ENCODE measurements at places on chromosomes 7 and 10. TPM values are rescaled to one million over a fixed set of nuclear protein-coding genes. Genes with fewer than 3 reads are reported as not detected.

TMEM273 gene
- total RNA-seq, result 16.6 TPM

LGI1 gene
- not detected for total RNA-seq

LRRN3 gene
- total RNA-seq, result 34.8 TPM

STEAP4 gene
- total RNA-seq, result not detected

TCTN3 gene
- total RNA-seq, result 17.6 TPM

ACSM6 gene
- total RNA-seq, result not detected

GTPBP10 gene
- total RNA-seq, result 48.1 TPM

LIPJ gene
- not detected for total RNA-seq

FAM237B gene
- not detected for total RNA-seq

FAM25G gene
- not detected for total RNA-seq

SH2D4B gene
- 0.20 TPM for total RNA-seq

CAMK2B gene
- total RNA-seq, result 1.9 TPM

FLNC gene
- 0.16 TPM for total RNA-seq

SPAM1 gene
- total RNA-seq, result not detected

SFRP4 gene
- total RNA-seq, result not detected

LRRC17 gene
- total RNA-seq, result not detected

CXCL12 gene
- not detected for total RNA-seq

ZP3 gene
- total RNA-seq, result 13.4 TPM

TSPAN12 gene
- total RNA-seq, result not detected

COL1A2 gene
- 0.56 TPM for total RNA-seq

USP54 gene
- total RNA-seq, result 3.1 TPM

C7orf57 gene
- total RNA-seq, result 0.74 TPM

SLC18A3 gene
- total RNA-seq, result not detected

PTPRN2 gene
- 0.49 TPM for total RNA-seq
